ENCODE measurements at places on chromosomes 2 and 18.

- DNase-seq, result no peak
Measured at GRCh38 chr2:240112914-240113690, 23.0 kb downstream of the COPS9 start.

DNA sequence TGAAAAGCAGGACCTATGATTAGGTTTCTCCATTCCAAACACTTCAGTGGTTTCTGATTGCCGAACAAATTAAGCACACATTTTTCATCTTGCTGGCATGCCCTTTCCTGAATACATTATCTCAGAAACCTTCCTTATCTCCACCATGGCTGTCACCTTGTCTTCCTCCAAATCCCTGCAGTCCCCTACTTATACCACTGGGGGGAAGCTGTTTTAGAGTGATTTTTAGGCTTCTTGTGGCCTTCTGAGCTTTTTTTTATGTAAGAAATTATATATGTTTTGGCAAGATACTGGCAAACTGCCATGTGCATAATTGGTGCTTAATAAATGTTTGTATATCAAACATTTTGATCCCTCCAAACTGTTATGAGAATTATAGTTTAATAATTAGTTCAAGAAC, 229.2 kb downstream of the MYT1L start:
- DNase-seq, result no peak

- DNase-seq, result no peak
Measured at GRCh38 chr2:72605836-72606442, 219.9 kb downstream of the EXOC6B start.

DNA sequence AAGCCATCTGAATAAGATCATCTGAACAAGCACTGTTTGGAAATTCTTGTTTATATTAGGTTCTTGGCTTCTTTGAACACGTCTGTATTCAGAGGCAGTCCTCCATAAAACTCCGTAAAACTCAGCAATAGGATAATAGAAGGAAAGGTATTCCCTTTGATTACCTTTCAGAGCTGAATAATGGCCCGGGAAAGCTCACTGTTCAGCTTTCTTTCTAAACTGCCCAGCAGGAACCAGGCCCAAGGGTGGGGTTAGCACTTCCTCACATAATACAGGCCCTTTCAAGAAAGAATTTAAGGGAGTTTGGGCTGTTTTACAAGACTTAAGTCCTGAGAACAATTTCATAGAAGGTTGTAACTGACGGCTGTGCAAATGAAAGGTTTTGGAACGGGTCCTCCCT, 72.2 kb upstream of the PHLPP1 start:
- DNase-seq, result no peak

DNA sequence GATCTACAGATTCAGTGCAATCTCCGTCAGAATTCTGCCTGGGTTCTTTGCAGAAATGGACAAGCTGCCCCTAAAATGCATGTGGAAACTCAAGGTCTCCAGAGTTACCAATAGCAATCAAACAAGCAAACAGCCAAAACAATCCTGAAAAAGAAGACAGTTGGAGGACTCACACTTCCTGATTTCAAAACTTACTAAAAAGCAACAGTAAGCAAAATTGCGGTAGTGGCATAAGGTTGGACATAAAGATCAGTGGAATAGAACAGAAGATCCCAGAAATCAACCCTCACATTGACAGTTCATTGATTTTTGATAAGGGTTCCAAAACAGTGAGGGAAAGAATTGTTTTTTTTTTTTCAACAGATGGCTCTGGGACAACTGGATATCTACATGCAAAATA, 59.7 kb downstream of the NPPC start:
- DNase-seq, result peak; percentile 22

DNA sequence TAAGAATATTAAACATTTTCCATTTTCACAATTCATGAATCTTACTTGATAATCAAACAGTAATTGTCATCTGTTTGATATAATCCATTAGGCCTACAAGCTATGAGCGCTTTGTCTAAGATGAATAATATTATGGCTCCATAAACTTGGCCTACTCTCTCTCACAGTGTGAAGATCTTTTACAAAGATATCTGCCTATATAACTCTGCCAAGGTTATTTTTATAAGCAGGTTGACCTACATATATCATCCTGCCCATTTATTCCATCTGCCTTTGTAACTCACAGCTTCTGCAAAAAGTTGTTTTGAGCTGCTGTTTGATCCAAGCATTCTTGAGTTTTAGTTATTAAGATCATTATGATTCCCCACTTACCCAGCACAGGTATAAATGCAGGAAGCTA, 158.3 kb downstream of the PDE11A start:
- DNase-seq, result no peak

GRCh38 chr2:127674241-127675209, 805 bp downstream of the LIMS2 start:
- no peak for DNase-seq

DNA sequence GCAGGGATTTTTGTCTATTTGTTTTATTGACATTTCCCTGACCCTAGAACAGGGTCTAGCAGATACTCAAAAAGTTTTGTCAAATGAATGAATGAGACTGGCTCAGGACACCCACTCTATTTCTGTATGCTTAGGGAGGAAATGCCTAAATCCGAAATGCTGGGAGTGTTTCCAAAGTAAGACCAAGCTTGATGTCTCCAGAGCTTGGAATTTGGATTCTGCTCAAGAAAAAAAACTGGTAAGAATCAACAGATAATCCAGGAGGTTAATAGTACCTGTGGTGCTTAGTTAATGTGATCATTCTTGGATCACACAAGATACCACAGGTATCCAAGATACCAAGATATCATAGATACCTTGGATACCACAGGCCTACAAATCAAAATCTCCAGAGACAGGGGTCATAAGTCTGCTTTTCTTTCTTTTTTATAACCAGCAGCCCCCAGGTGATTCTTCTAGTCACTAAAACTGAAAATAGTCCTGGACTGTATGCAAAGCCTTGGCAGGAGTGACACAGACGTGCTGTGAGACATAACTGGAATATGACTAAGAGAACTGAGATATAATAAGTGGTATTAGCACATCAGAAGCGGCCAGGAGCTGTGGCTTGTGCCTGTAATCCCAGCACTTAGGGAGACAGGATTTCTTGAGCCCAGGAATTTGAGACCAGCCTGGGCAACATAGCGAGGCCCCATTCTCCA, 39.9 kb upstream of the SP3 start:
- no peak for DNase-seq

DNA sequence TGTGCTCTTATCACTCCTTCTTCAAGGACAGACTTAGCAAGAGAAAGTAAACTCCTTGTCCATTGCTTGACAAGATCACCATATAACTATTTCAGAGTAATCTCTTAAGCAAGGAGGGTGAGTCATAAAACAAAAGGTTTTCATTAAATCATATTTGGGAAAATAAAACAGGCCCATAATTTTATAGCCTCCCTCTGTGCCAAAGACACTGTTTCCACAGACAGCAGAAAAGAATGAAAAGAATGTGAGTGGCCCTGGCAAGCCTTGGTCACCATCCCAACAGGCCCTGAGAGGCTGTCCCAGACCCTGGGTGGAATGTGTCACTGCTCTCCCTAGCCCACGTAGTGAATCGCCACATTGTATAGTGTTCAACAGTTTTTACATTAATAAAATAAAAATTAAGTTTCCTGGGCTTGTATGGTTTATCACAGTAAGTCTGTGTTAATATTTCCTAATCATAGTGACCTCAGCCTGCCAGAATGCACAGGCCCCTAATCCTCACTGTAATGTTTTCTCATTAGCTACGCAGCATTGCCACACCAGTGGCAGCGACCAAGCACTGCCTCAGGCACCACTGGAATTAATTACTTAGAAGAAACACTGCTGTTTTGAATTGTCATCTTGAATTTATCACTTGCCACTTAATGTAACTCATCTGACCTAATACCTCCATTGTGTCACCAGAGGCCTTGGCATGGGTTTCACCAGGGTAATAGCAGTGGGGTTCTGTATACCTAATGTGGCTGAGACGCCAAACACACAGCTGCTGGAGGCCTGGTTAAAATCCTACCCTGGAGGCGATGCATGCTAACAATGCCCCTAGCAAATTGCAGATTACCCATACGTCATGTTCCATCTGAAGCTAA, 401.9 kb downstream of the LNPK start:
- no peak for DNase-seq

DNA sequence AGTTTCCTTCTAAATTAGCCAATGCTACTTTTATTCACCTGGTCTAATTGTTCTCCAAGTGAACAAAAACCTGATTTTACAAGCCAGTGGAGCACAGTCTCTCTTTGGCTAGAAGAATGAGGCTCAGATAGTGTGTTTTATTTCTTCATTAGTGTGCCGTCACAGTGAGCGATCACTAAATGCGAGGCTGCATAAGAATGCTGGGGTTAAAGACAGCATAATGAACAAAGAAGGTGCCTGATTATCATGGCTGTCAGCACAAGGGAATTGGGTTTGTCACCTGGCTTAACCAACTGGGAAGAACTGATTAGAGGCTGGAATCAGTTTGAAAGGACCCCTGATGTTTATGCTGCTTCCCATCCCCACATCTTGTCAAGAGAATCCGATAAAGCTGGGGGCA, 76.4 kb downstream of the EPHA4 start:
- DNase-seq, result no peak

GRCh38 chr2:17058772-17059402, 393.3 kb upstream of the CYRIA start:
- no peak for DNase-seq

GRCh38 chr2:16152071-16152927, 211.9 kb downstream of the MYCN start:
- DNase-seq, result no peak

- DNase-seq, result no peak
Measured at GRCh38 chr2:146981921-146982320, 862.9 kb upstream of the ACVR2A start.

DNA sequence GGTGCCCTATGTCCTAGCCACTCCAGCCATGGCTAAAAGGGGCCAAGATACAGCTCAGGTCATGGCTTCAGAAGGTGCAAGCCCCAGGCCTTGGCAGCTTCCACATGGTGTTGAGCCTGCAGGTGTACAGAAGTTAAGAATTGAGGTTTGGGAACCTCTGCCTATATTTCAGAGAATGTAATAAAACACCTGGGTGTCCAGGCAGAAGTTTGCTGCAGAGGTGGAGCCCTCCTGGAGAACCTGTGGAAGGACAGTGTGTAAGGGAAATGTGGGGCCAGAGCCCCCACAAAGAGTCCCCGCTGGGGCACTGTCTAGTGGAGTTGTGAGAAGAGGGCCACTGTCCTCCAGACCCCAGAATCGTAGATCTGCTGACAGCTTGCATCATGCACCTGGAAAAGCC, 74.1 kb downstream of the SMIM21 start:
- no peak for DNase-seq

GRCh38 chr2:190069936-190070696, 7.6 kb upstream of the MSTN start:
- DNase-seq, result peak; percentile 18

DNA sequence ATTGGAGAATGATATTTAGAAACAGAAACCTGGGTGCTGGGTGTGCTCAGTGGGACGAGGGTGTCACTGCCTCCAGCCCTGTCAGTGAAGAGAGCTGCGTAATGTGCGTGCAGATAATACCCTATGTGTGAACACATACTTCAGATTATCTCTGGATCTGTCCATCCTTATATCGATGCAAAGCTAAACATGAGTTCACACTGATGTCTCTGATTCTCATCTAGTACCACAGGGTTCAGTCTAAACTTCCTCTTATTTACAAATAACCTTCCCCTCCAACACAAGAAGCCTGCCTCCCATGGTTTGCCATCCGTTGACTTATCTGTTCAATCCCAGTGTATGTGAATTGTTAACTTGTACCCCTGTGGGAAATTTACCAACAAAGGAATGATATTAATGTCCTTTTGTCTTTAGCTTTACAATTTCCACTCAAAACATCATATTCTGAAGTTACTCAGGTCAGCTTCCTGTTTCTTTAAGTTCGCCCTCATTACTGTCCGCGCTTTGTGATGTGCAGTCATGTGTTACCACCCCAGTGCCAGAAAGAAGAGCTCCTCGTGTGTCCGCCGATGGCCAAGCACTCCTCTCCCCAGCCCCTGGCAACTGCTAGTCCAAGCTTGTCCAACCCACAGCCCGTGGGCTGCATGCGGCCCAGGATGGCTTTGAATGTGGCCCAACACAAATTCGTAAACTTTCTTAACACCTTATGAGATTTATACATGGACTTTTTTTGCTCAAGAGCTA, 108.2 kb downstream of the RTP5 start:
- no peak for DNase-seq

- no peak for DNase-seq
Measured at GRCh38 chr2:151771599-151772358, 37.5 kb upstream of the NEB start.

DNA sequence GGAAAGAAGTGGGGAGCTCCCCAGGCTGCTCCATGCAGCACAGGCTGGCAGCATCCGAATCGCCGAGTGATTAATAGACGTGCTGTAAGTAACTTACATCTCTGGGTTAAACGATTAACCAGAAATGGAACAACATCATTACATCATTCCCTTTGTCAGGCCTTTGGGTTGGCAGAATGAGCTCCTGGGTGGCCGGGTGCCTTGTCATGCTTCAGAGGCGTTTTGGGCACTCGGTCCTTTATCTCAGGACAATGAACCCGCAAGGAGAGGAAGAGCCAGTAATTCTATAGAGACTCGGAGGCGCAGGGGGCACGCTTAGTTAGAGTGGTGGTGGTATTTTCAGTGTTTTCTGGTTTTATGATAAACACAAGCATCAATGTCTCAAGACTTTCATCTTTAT, 146.9 kb upstream of the TPO start:
- DNase-seq, result no peak

GRCh38 chr2:176592216-176592615, 323.0 kb downstream of the MTX2 start:
- DNase-seq, result no peak

DNA sequence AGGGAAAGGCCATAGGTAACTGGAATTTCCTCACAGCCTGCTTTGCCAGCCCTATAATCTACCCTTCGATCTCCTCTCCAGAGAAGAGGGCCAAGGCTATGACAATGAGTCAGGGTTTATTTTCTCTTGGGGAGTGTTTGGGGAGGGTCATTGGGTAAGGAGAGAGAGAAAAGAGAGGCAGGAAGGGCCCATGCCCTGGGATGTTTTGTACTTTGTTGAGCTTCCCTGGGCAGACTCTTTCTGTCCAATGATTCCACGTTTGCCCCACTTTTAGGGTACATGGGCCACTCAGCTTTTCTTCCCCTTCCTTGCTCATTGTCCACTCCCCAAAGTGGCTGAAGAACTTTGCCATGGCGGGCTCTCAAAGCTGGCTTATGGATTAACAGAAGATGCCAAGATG, 224.2 kb downstream of the ALK start:
- no peak for DNase-seq

DNA sequence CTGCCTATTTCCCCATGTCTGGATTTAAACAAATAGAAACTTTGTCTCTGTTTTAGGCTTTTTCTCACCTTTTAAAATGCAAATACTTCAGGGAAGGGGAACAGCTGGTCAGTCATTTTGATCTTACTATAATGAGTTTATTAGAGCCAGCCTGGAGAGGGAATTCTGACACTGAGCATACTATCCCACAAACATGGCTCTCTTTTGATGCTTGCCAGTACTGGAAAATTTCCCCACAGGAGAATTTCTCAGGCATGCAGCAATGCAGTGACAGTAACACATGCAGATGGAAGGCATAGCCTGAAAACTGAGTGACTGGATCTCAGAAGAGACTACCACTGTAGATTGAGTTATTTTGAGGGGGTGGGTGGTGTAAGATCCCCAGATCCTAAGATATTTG, 974.3 kb upstream of the CELF4 start:
- no peak for DNase-seq

- no peak for DNase-seq
Measured at GRCh38 chr2:8587251-8587791, 94.5 kb upstream of the ID2 start.
